NAMALWA (cell line): ENCODE measurements at places on chromosomes 12 and 14.

DNA sequence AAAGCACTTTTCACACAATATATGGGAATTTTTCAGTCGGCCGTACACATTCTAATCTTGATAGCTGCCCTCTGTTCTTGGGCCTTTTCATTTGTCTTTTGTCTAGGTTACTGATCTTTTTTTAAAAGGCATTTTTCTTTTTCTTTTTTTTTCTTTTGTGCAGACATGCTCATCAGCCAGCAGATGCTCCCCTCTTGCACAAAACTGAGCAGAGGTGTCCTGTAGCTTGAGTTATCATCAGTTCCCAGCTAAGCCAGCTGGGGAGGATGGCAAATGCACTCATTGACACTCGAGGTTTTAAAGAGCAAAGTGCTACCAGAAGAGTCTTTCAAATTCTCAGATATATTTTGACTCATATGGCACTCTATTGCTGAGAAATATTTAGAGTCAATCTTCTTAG lies 913.9 kb upstream of the SEL1L start:
- peak; percentile 10 for DNase-seq

DNA sequence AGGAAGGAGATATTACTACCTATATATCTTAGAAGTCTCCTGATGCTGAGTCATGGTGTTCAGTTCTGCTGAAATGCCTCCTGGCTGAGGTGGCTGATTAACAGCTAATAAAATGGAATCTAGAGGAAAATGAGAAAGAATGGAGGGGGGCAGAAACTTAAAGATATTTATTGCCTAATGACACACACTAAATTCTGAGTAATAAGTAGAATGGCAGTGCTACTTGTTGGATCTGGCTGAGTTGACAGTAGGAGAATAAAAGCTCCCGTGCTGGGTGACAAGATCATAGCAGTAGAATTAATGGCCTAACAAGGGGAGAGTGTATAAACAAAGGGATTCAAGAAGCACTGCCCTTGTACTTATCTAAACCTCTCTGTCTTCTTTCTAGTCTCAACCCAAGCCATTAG lies 137.5 kb downstream of the CNTN1 start:
- DNase-seq: no peak

GRCh38 chr12:128916425-128916824 lies 63.1 kb downstream of the GLT1D1 start:
- DNase-seq: no peak

DNA sequence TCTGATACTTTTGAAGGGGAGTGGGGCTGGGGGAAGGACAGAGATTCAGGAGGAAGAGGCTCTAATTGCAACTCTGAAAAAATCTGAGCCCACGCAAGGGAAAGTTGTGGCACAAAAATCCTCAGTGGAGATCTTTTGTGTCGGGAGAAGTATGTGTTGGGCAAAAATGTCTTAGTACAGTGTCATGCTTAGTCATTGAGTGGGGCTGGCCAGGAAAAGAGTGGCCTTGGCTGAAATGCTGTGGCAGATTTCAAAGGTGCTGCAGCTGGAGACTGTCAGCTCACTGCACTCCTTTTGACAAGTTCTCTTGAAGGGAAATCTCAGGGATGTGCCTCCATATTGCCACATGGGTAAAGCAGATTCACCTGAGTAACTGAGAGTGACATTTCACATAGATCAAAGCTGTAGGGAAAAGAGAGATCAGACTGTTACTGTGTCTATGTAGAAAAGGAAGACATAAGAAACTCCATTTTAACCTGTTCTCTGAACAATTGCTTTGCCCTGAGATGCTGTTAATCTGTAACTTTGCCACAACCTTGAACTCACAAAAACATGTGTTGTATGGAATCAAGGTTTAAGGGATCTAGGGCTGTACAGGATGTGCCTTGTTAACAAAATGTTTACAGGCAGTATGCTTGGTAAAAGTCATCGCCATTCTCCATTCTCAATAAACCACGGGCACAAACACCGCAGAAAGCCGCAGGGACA lies 36.0 kb upstream of the GLIPR1 start:
- no peak for DNase-seq

- DNase-seq: peak; percentile 31
These were observed 141.4 kb upstream of the TMPO start for GRCh38 chr12:98374007-98374406.

DNA sequence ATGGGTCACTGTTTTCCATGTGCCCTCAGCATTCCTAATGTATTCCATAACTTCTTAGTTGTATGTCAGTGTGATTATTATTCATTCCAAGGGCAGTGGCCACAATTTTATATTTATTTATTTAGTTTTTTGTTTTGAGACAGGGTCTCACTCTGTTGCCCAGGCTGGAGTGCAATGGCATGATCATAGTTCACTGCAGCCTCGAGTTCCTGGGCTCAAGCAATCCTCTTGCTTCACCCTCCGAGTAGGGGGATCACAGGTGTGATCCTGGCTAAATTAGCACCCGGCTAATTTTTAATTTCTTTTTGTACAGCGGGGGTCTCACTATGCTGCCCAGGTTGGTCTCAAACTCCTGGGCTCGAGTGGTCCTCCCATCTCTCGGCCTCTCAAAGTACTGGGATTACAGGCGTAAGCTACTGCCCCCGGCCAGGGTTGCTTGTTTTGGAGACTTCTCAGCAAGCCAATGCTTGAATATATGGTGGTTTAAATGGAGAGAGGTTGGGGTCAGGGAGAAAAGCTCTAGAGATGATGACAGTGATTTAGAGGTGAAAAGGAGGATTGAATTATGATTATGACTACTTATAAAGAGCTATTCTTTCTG lies 7.6 kb downstream of the GPRC5A start:
- DNase-seq: no peak

DNA sequence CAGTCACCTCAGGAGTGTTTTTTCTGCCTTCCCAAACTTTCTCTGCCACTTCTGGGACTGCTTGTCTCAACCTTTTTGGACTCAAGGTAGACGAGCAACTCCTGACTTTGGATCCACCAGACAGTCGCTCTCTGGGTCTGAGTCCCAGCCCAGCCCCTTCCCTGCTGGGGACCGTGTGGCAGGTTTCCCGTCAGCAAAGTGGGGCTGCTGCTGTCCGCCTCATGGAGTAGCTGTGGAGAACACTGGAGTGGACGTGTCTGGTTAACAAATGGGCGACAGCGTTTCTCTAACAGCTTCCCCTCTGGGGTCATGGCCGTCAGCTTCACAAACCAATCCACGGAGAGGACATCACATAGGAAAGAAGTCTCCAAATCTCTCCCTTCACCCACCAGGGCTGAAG lies 54.8 kb downstream of the KCTD10 start:
- DNase-seq: no peak

DNA sequence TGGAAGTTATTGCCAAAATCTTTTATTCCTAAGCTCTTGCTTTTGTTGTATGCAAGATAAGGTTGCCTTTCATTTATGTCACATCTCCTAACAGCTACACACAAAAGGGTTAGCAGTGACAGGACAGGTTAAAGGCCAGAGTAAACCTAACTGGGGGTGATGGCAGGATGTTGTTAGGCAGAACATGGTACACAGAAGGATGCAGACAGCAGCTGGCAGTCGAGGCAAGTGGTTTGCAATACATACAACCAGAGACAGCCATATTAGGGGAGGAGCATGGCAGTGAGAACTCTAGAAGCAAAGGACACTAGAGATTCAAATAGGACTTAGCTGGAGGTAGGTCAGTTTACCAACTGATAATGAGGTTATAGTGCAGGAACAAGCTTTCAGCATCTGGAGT lies 2.7 kb upstream of the ABCD2 start:
- peak; percentile 16 for DNase-seq

GRCh38 chr12:43179486-43179885 lies 372.5 kb downstream of the ADAMTS20 start:
- no peak for DNase-seq

DNA sequence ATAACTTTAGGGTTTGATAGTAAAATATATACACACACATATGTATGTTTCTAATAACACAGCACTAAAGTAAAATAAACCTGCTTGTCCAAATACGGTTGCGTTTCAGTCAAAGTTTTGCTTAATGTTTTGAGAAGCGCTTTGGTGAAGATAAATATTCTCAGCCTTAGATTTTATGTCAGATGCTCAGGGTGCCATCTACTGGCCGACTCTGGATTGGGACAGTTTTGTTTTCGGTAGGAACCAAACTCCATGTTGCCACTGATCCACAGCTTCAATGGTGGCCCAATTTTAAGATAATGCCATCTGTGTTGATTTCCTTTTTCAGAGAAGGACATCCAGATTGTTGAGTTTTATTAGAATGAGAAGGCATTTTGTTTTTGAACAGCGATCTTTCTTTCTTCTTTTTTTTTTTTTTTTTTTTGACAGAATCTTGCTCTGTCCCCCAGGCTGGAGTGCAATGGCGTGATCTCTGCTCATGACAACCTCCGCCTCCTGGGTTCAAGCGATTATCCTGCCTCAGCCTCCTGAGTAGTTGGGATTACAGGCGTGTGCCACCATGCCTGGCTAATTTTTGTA lies 43.1 kb downstream of the LLPH start:
- peak; percentile 79 for DNase-seq

GRCh38 chr14:101181446-101182313 lies 278.2 kb upstream of the RTL1 start:
- no peak for DNase-seq

DNA sequence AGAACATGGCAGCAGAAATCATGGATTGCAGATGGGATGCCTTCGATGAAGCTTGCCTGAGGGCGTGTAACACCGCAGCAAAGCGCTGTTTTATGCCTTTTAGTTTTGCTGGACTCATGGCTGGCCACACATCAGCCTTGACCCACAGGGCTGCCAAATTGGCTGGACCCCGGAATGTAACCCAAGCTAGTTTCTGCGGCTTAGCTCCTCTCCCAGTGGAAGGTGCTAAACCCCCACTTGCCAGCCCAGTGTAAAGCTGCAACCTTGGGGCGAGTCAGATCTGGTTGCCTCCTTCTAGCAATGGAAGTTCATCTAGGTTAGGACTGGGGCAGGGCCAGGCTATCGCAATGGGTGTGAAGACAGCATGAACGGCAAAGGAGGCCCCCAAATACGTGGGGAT lies 38.3 kb downstream of the MEG3 start:
- DNase-seq: no peak

DNA sequence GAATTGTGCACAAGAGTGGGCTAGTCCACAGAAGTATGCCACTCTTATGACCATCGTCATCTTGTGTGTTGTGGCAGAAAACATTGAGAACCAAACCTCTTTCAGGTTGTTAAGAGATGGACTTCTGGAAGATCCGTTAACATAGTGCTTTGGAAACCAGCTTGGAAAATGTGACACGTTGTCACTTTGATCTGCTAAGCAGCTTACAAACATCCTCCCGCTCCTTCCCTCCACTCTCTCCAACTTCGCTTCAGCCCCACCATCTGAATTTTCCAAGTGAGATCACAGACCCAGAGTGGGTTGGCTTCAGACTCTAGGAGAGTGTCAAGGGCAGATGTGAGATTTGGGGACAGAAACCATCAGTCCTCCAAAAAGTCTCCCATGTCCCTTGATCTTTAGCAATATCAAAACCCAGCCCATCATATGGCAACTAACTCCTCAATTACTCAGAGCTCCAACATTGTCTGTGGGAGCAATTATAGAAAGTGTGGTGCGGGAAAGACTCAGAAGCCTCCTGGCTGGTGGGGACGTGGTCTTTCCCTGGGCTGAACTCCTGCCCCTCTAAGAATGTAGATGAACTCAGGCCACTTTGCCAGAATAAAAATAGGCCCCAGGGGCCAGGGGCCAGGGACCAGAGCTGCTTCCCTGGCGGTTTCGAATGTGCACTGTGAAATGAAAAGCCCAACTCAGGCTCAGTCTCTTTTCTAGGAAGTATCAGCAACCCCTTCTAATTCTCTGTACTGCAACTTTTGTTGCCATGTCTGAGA lies 129.5 kb downstream of the SLC38A6 start:
- no peak for DNase-seq

DNA sequence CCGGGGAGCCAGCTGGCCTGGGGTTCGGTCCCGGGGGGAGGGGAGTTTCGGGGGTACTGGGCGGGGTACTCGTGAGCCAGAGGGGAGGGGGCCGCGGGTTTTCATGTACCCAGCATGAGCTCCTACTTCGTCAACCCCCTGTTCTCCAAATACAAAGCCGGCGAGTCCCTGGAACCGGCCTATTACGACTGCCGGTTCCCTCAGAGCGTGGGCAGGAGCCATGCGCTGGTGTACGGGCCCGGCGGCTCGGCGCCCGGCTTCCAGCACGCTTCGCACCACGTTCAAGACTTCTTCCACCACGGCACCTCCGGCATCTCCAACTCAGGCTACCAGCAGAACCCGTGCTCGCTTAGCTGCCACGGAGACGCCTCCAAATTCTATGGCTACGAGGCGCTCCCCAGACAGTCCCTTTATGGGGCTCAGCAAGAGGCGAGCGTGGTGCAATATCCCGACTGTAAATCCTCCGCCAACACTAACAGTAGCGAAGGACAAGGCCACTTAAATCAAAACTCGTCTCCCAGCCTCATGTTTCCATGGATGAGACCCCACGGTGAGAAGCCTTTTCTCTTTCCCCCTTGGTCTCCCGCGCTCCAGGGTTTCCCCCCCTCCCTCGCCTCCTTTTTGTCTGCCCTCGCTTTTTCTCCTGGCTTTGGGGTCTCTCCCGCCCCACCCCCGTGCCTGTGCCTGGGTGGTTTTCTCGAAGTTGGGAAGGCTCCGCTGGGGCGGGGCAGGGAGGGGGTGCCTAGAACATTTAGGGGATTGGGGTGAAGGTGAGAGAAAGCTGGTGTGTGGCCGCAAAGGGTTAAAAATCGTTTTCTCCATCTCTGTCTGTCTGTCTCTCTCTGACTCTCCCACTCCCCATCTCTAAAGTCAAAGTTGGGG lies 627 bp downstream of the HOXC8 start:
- DNase-seq: no peak
